HFFc6 (cell line): ENCODE measurements at places on chromosomes 6 and 20. TPM values are rescaled to one million over a fixed set of nuclear protein-coding genes. Genes with fewer than 3 reads are reported as not detected.

DNA sequence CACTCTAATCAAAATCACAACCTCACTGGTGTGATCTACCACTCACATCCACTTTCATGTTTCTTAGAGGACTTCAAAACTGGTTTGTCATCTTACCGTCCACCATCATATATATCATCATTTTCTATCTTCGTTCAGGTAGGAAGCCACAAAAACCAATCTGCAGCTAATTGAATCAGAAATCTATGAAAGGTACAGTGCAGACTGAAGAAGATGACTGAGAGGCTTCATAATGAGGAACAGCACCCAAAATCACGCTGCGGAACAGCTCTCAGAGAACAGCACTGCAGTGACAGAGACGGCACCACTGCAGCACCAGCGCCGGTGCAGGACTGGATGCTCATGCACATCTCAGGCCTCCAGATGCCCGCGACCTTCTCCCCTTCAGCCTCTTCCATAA lies 13.0 kb downstream of the GMDS start:
- H3K36me3 ChIP-seq = no peaks in the 10 kb centered on the region
- no peaks in the 10 kb centered on the region; the same call in 1 of the 2 replicates for H3K27me3 ChIP-seq
- H3K27ac ChIP-seq = no peak overlapping the region

GSTA2 gene
- total RNA-seq = not detected in 3 replicates

MLIP gene
- not detected in 3 replicates for total RNA-seq

GRCh38 chr6:43729537-43729936 lies 40.5 kb upstream of the VEGFA start:
- peaks cover 5% of the 10 kb centered on the region; the same call in 1 of the 2 replicates for H3K4me1 ChIP-seq
- H3K27me3 ChIP-seq = peaks cover 10% of the 10 kb centered on the region
- H3K27ac ChIP-seq = no peak overlapping the region
- H3K36me3 ChIP-seq = peaks cover 9% of the 10 kb centered on the region; the same call in 1 of the 2 replicates

PRDM1 gene
- total RNA-seq = 11.7 to 14.3 TPM (median 12.3 TPM) in 3 replicates

- peaks cover 48% of the 10 kb centered on the region for H3K4me1 ChIP-seq
- H3K27me3 ChIP-seq = no peaks in the 10 kb centered on the region
- no peaks in the 10 kb centered on the region for H3K36me3 ChIP-seq
Measured at GRCh38 chr6:157017861-157018260, 240.7 kb downstream of the ARID1B start.

GRCh38 chr6:14743474-14744211 lies 502.2 kb upstream of the JARID2 start:
- DNase-seq = peak; percentile 98
- peak overlapping the region; percentile 99 for H3K27ac ChIP-seq
- peak overlapping the region; percentile 74 for H3K4me3 ChIP-seq
- no peaks in the 10 kb centered on the region for H3K27me3 ChIP-seq
- H3K36me3 ChIP-seq = peaks cover 33% of the 10 kb centered on the region

DNA sequence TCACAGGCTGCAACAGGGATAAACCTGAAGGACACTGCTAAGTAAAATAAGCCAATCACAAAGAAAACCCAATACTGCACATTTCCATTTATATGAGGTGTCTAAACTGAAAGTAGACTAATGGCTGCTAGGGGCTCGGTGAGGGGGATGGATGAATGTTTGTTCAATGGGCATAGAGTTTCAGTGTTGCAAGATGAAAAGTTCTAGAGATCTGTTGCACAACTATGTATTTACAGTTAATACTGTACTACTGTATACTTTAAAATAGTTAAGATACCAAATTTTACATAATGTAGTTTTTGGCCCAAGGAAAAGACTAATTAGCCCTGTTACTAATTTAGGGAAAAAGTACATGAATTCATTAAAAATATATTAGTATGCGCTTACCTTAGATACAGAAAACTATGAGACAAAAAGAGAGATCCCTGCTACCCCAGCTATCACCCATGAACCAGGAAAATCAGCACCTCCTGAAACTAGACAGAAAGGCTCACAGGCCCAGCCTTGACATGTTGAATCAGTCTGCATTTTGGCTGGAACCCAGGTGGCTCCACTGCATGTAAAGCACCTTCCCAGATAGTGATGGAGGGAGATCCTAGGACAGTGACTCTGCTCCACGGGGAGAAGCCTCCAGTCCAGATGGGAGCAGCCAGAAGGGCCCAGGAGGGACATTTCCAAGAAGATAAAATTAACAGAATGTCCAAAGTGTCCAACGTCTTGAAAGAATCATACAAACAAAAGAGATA lies 16.1 kb downstream of the HLA-F start:
- no peak for DNase-seq
- peaks cover 6% of the 10 kb centered on the region; the same call in 1 of the 2 replicates for H3K4me1 ChIP-seq
- no peaks in the 10 kb centered on the region for H3K36me3 ChIP-seq
- H3K4me3 ChIP-seq = no peak overlapping the region

- H3K4me3 ChIP-seq = 0 out of 2 replicates have a peak overlapping the region, but pooled peaks have one; percentile 7
- peak overlapping the region; percentile 96 for H3K27ac ChIP-seq
- DNase-seq = no peak
- peaks cover 71% of the 10 kb centered on the region for H3K4me1 ChIP-seq
Measured at GRCh38 chr6:112205427-112206109, 48.8 kb downstream of the LAMA4 start.

AIF1 gene
- not detected in 3 replicates for total RNA-seq

DNA sequence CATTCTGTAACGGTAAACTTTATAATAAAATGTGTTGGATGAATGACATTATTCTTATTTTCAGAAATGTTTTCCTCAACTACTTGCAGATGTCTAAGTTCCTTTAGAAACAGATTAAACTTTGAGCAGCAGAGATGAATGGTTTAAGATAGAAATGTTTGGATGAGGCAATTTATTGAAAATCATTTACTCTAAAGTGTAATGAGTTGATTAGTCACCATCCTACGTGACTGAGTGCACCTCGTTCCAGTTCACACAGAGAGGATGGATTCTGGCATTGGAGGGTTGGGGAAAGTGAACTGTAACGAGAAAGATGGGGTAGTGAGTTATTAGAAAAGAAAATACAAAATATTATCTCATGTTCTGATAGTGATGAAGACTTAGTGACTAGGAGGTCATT lies 28.7 kb downstream of the SMPDL3A start:
- H3K27ac ChIP-seq = no peak overlapping the region
- H3K36me3 ChIP-seq = no peaks in the 10 kb centered on the region
- H3K4me1 ChIP-seq = no peaks in the 10 kb centered on the region

- peaks cover 29% of the 10 kb centered on the region for H3K4me1 ChIP-seq
- H3K27me3 ChIP-seq = no peaks in the 10 kb centered on the region
- no peak for DNase-seq
- peak overlapping the region; percentile 91 for H3K27ac ChIP-seq
- peaks cover 5% of the 10 kb centered on the region; the same call in 1 of the 2 replicates for H3K36me3 ChIP-seq
Measured at GRCh38 chr20:36236786-36237121, 476 bp downstream of the AAR2 start.

FAM217A gene
- not detected in 3 replicates for total RNA-seq

GRCh38 chr6:95095855-95096254 lies 481.5 kb upstream of the MANEA start:
- no peaks in the 10 kb centered on the region for H3K36me3 ChIP-seq
- no peak overlapping the region for H3K4me3 ChIP-seq
- no peak overlapping the region for H3K27ac ChIP-seq
- no peaks in the 10 kb centered on the region; the same call in 1 of the 2 replicates for H3K4me1 ChIP-seq
- DNase-seq = no peak

DNA sequence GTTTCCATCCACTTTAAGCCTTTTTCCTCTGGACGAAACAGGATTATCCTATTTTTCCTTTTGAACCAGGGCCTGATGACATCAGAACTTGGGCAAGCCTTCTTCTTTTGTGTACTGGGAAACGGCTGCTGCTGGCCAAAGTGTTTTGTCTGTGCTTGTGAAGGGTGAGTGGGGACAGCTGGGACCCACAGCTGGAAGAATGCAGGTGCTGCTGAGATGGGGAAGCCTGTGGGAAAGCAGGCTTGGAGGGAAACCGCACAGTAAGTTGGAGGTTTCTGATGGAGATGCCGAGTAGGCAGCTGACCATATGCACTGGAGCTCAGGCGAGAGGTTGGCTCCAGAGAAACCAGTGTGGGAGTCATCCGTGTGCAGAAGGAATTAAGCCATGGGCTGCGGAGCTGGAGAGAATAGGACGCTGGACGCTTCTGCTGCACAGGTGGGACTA lies 8.5 kb upstream of the PSMG4 start:
- H3K27ac ChIP-seq = no peak overlapping the region
- no peak overlapping the region for H3K4me3 ChIP-seq
- peaks cover 7% of the 10 kb centered on the region for H3K36me3 ChIP-seq

ECT2L gene
- total RNA-seq = not detected in 3 replicates

GRCh38 chr20:8601542-8601912 lies 467.4 kb upstream of the PLCB4 start:
- H3K36me3 ChIP-seq = no peaks in the 10 kb centered on the region
- H3K4me1 ChIP-seq = peaks cover 13% of the 10 kb centered on the region
- no peak overlapping the region for H3K27ac ChIP-seq
- no peak overlapping the region for H3K4me3 ChIP-seq
- H3K27me3 ChIP-seq = no peaks in the 10 kb centered on the region

DNA sequence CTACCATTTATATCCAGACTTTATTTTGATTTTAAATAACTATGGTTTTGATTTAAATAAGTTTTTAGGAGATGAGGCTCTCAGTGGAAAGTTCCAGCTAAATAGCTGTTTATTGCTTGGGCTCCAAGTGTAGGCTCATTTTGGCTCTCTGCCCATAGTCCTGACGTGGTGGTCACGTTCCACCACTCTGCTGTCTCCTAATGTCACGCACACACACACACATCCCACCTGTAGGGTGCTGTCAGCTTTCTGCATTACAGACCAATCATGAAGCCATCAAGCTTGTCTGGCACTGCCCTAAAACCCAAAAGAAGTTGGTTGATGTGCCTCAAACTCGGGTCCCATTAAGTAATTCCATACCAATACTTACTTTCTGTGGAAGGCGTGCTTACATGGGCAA lies 45.4 kb downstream of the PANK2 start:
- H3K4me1 ChIP-seq = peaks cover 60% of the 10 kb centered on the region
- peaks cover 7% of the 10 kb centered on the region for H3K27me3 ChIP-seq
- H3K27ac ChIP-seq = peak overlapping the region; percentile 68
- DNase-seq = peak; percentile 39
- no peak overlapping the region; the same call in 1 of the 2 replicates for H3K4me3 ChIP-seq
- peaks cover 37% of the 10 kb centered on the region for H3K36me3 ChIP-seq

DNA sequence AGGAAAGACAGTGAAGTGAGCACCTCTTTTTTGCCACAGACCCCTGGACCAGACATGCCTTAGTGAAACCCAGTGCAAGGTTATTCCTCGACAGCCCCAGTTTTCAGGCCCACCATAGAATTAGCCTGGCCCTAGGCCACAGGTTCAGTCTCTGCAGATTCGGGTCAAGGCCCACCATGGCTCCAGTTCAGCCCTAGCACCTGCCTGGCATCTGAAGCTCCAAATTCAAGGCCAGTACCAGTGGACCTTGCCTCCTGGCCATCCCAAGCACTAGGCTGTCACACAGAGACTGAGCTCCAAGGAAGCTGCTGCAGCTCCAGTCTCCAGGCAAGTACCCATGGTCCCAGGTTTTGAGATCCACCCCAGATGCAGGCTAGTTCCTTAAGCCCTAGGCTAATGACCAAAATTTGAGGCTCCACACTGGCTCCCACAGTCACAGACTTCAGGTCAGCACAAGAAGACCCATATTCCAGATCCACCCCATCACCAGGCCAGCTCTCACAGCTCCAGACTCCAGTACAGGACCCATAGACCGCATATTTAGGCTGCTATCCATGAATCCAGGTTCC lies 877.5 kb upstream of the ADGRB3 start:
- no peaks in the 10 kb centered on the region; the same call in 1 of the 2 replicates for H3K36me3 ChIP-seq
- no peak for DNase-seq
- no peaks in the 10 kb centered on the region for H3K4me1 ChIP-seq
- no peak overlapping the region for H3K4me3 ChIP-seq
- no peaks in the 10 kb centered on the region for H3K27me3 ChIP-seq

GRCh38 chr6:160730911-160731310 lies 28.9 kb downstream of the PLG start:
- no peaks in the 10 kb centered on the region for H3K4me1 ChIP-seq
- H3K36me3 ChIP-seq = no peaks in the 10 kb centered on the region
- H3K27me3 ChIP-seq = no peaks in the 10 kb centered on the region; the same call in 1 of the 2 replicates
- no peak overlapping the region for H3K4me3 ChIP-seq
- no peak for DNase-seq

DNA sequence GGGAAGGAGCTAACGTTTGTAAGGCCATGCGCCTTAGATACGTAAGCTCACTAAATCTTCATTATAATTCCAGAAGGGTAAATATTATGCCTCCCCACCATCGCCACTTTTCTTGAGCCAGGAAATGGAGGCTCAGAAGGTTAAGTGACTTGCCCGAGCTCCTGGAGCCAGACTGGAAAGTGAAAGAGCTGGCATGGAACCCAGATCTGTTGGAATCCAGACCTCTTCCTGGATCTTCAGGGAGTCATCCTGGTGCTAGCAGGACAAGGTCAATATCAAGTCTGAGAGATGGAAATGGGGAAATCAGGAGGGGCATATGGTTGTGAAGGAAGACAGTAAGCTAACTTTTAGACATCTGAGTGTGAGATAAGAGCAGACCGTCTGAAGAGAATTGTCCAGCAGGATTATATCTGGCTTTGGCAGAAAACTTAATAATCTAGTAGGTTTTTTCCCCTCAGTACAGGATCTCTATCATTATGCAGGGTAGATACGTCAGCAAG lies 6.2 kb downstream of the TMEM200A start:
- peak overlapping the region; percentile 2; the same call in 1 of the 2 replicates for H3K27ac ChIP-seq
- H3K27me3 ChIP-seq = no peaks in the 10 kb centered on the region; the same call in 1 of the 2 replicates
- no peak for DNase-seq

DNA sequence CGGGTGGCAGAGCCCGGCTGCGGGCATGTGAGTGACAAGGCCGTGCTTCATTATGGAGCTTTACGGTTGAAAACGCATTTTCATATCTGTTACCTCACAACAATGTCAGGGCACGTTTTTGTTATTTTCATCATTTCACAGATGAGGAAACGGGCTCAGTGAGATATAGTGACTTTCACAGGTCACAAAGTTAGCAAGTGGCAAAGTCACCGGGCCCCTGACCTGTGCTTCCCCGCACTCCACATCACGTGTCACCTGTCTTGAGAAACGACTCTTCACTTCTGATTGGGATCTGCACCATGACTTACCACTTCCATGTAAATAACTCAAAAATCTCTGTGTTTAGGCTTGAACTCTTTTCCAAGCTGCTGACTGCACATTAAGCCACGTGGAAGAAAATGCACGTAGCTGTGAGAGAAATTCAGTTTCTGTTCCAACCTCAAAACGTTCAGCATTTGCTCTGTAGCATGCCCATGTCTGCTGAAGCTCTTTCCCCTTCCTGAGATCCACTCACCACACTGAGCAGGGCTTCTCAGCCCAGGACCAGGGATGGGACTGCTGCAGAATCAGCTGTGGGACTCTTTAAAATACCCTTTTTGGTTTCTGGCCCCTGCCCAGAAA lies 107.2 kb downstream of the ARMC2 start:
- peaks cover 4% of the 10 kb centered on the region; the same call in 1 of the 2 replicates for H3K4me1 ChIP-seq
- H3K36me3 ChIP-seq = no peaks in the 10 kb centered on the region
- H3K4me3 ChIP-seq = no peak overlapping the region
- peaks cover 3% of the 10 kb centered on the region for H3K27me3 ChIP-seq
- DNase-seq = no peak

GRCh38 chr6:100311707-100312251 lies 152.9 kb downstream of the SIM1 start:
- H3K27ac ChIP-seq = no peak overlapping the region
- H3K4me3 ChIP-seq = no peak overlapping the region
- H3K36me3 ChIP-seq = no peaks in the 10 kb centered on the region
- H3K27me3 ChIP-seq = no peaks in the 10 kb centered on the region
- DNase-seq = no peak
- H3K4me1 ChIP-seq = peaks cover 23% of the 10 kb centered on the region

SLC12A5 gene
- total RNA-seq = 0.46 TPM in 1 of 2 replicates, not detected in the other

- H3K27ac ChIP-seq = peak overlapping the region; percentile 73
- H3K4me3 ChIP-seq = peak overlapping the region; percentile 51
- peaks cover 1% of the 10 kb centered on the region; the same call in 1 of the 2 replicates for H3K27me3 ChIP-seq
- peaks cover 83% of the 10 kb centered on the region for H3K4me1 ChIP-seq
- DNase-seq = peak; percentile 73
Measured at GRCh38 chr6:149334682-149335160, 17.2 kb downstream of the TAB2 start.
